Left lobe of liver (tissue), 2 donors: ENCODE measurements at places on chromosomes 7 and 10. TPM values are rescaled to one million over a fixed set of nuclear protein-coding genes. Genes with fewer than 3 reads are reported as not detected.

DNA sequence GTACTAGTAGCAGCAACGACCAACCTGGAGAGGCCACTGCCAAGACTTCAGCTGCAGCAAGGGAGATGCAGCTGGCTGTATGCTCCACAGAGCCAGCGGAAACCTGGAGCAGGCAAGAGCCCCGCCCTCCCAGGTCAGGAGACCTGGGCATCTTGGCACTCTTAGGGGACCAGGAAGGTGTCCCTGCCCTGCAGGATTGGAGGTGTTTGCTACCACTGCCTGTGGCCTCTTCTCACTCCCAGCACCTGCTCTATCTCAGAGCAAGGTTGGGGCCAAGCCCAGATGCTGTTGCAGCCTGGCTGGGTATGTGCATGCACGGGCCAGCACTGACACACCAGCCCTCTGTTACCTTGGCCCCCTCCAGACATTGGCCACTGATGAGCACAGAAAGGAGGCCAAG lies 1512.8 kb downstream of the REEP3 start:
- peak; percentile 50 for DNase-seq

DNA sequence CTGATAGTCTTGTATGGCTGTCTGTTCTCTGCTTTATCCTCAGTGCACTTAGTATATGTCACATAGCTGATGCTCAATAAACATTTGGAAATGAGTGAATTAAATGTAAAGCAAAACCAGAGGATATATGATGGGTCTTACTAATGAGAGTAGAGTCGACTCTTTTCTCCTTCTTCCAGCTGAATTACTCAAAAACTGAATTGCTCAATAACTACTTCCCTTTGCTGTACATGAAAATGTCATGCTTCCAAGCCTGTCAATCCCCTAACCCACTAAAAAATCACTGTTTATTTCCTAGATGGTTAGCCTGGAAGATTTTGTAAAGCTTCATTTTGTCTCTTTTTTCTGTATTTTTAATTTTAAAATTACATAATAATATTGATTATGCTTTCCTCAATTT lies 88.0 kb downstream of the OR13A1 start:
- DNase-seq: no peak

GRCh38 chr10:45425621-45426563 lies 51.9 kb downstream of the ALOX5 start:
- no peak for DNase-seq

The TDRD1 gene
- 0.05 TPM for total RNA-seq

DNA sequence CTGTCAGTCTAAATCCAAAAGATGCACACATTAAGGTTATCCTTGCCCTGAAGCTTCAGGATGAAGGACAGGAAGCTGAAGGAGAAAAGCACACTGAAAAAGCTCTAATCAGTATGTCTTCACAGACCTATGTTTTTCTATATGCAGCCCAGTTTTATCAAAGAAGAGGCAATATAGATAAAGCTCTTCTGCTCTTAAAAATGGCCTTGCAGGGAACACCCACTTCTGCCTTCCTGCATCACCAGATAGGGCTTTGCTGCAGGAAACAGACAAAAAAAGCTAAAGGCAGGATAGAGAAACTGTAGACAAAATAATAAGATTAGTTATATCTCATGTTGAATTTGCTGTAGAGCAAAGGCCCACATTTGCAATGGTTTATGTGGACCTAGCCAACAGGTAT lies 14.9 kb upstream of the IFIT1B start:
- DNase-seq: no peak

- no peak for DNase-seq
These were observed 102.4 kb downstream of the EXOC4 start for GRCh38 chr7:133355325-133355708.

DNA sequence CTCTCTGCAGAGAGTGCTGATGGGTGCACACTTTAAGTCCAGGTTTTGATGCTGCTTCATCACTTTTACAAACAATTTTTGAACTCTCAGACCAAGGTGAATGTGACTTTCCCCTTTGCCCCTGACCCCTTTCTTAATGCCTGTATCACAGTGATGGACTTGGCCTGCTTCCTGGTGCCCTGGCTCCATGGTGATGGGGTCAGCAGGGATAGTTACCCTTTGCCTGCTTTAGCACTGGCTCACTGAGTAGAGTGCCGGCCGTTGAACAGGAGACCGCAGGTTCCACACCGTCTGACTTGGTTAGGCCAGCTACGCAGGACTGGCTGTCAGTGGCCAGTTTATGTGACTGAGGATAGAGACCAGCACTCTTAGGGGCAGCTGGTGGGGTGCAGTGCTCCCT lies 40.1 kb downstream of the LRGUK start:
- DNase-seq: no peak

GRCh38 chr10:95341716-95342130 lies 50.9 kb upstream of the PDLIM1 start:
- DNase-seq: no peak

DNA sequence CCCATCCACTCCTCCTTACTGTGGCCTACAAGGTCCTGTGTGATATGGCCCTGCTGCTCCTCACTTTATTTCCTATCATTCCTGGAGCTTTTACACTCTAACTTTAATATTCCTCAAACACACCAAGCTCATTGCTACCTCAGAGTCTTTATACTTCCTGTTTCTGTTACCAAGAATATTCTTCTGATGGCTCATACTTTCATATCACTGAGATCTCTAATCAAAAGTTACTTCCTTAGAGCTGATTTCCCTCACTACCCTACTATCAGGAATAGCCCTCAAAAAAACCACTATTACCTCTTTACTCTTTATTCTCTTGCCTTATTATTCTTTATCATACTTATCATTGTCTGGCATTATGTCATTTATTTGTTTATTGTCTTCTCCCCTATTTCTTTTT lies 5.8 kb upstream of the PPP3CB start:
- DNase-seq: no peak

DNA sequence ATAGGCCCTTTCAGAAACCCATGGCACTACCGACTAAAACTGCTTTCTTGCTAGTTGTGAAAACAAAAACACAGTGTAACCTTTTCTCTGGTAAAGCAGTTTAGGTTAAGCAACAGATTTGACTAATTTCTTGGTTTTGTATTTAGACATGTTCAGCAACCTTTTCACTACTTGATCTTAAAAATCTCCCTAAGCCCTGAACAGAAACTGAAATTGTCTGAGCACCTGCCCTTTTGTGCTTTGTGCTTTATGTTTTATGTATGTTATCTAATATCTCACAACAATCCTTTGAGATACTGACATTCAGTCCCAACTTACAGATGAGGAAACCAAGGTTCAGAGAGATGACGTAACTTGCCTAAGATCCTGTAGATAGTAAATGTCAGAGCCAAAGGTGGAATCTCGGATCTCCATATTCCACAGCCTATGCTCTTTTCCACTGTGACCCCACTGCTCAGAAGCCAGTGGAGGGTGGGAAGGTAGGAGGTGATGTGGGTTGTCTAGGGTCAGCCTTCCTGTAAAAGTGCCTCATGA lies 146.6 kb downstream of the LCOR start:
- no peak for DNase-seq

GRCh38 chr10:43155741-43156140 lies 17.5 kb downstream of the CSGALNACT2 start:
- DNase-seq: no peak

DNA sequence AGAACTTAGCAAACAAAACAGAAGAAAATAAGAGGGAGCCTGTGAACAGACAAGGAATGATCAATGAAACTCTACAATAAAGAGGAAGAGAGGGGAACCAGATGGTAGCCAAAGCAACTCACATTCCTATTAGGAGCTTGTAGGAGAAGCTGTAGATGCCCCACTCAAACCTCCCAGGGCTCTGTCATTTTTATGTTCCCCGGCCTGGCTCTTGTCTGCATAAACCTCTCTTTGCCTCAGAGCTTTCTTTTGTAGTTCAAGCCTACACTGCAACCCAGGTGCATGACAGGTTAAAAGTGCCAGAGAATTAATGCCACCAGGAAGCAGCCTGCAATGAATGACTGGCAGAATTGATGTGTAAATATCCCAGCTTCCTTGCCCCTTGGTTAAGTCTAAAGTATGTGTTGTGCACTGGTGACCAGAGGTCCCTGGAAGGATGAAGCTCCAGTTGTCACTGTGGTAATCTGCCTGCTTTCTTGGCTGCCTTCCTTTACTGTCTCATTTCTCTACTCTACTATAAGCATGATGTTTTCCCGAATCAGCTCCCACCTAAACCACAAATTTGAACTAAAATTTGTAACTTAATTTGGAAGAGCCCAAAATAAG lies 40.4 kb downstream of the HDAC9 start:
- DNase-seq: no peak

DNA sequence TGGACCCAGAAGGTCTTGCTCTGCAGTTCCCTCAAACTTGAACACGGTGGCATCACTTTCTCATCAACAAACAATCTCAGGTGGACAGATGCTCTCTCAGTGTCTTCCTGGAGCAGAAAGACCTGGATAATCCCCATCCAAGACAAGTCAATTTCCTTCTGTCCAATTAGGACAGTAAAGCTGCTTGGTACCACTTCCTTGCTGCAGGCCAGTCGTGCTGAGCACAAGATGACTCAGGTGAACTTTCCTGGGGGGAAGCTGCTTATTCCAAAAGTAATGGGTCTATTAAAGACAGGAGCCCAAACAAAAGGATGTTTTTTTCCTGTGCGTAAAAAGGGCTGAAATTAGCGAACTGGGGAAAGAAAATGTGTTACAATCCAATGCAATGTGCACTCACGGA lies 107.6 kb upstream of the AFAP1L2 start:
- DNase-seq: no peak

The NANOS1 gene
- total RNA-seq: 0.05 TPM

DNA sequence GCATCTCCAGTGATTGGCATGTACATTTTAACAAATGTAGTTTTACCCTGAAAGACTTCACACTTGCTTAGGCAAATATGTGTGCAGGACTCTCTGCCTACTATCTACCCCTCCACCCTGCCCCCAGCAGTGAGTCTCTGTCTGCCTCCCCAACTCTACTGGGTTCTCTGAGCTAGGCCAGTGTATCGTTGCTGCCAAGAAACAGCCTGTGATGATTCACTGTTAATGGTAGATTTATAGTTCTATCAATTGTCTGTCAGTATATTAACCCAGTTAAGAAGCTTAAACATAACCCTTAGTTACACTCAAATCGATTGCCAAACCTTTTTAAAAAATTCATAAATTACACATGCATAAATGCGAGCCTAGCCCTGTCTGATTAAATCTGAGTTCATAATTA lies 137.0 kb downstream of the SND1 start:
- no peak for DNase-seq

GRCh38 chr10:110944792-110945396 lies 25.5 kb downstream of the SHOC2 start:
- DNase-seq: no peak

GRCh38 chr7:44854644-44855364 lies 6.9 kb upstream of the H2AZ2 start:
- no peak for DNase-seq

DNA sequence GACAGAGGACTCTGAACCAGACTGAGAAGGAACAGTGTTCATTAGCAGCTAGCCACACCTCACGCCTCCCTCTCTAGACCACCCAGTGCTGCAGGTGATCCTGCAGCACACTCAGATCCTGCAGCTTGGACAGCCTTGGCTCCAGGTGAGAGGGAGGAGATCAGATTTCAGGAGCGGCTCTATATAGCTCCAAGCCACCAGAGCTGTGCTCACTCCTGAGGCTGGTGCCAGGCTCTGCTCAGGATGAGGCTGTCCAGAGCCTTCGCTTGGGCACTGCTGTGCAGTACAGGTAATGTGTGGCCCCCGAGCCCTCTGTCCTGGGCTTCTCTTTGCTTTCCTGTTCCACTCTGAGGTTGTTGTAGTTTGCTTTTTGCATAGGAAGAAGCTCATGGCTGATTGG lies 42.4 kb downstream of the C10orf120 start:
- no peak for DNase-seq

The CLEC2L gene
- total RNA-seq: not detected

DNA sequence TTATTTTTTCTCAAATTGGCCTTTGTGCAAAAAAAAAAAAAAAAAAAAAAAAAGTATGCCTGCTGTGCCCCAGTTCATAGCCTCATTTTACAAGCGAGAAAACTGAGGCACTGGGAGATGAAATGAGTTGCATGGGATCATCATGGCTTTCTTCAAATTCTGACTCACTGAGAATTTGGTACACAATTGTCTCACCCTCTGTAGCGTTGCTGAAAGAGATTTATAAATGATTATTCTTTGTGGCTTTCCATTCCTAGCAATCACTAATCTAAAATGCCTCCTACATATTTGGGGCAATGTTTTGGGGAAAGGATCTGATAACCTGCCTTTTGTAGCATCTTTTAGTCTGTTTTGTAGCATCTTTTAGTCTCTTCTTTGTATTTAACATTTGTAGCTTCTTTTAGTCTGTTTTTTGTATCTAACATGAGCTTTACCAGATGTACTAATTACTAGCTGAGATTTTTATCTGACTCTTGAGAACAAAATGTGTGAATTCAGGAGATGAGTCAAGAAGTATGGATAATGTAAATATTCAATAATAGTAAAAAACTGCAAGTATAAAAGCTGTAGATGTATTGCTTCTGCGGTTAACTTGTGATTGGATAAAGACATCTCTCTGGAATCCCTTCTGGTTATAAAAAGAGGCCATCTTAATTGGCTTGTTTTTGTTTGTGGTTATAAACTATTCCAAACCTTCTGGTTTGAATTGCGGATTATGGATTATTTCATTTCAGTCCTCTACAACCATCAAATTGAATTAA lies 161.4 kb downstream of the ARID5B start:
- DNase-seq: no peak

- DNase-seq: no peak
These were observed 11.4 kb downstream of the SCIN start for GRCh38 chr7:12581897-12582296.

The SHTN1 gene
- 25.8 TPM for total RNA-seq

DNA sequence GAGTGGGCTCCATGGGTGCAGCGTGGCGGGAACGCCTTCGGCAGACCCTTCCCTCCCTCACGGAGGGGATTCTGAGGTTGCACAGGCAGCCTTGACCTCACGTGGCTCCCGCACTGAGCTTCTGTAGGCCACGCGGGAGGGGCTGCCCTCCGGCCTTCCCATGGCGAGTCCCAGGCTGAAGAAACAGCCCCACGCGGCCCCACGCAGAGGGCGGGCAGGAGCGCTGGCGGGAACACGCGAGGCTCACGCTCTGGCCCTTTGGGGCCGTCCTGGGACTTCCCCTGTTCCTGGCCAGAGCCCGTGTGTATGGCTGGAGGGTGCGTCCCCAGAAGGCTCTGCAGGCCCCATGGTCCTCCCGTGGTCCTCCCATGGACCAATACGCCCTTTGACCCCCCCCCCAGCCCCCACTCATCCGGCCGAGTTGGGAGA lies 21.7 kb upstream of the NKX6-2 start:
- DNase-seq: no peak

- no peak for DNase-seq
These were observed 7.5 kb downstream of the GRID1 start for GRCh38 chr10:86359111-86359510.

GRCh38 chr10:89357096-89357495 lies 20.8 kb upstream of the IFIT1B start:
- DNase-seq: no peak

DNA sequence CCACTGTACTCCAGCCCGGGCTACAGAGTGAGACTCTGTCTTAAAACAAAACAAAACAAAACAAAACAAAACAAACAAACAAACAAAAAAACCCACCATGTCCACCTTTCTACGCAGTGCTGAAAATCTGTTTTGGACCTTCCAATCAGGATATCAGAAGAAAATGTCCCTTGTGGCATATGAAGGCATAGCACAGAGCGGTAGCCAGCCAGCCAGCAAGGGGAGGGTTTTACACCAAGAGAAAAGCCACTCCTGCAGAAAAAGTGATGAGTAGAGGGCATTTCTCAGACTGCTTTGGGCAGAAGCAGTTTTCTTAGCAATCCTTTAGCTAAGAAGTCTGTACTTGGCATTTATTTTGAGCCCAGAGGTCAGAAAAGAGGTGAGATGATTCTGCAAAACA lies 612.2 kb downstream of the TYW1 start:
- no peak for DNase-seq
